ENCODE measurements at places on chromosomes 3 and 15.

GRCh38 chr15:46768287-46768686, 949.0 kb upstream of the SEMA6D start:
- DNase-seq: no peak
- H3K4me1 ChIP-seq: no peaks in the 10 kb centered on the region
- no peaks in the 10 kb centered on the region for H3K36me3 ChIP-seq
- H3K27me3 ChIP-seq: no peaks in the 10 kb centered on the region
- no peak overlapping the region for H3K4me3 ChIP-seq

DNA sequence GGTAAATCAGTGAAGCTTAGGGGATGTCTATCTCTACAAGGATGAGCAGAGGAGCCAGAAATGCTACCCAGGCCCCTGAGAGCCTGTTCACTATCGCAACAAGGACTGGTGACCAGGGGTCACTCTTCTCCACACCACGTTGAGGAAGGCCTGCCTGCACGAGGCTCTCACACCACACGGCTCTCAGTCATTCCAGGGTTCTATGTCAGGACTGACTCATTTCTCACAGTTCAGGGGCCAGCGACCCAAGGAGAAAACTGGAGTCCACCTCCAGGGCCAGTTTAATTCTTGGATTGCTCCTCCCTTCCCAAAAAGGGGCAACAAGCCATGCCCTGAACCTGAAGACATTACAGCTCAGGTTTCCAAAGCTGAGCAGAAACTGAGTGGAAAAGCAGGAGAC, 33.9 kb downstream of the ANP32A start:
- DNase-seq: no peak
- no peaks in the 10 kb centered on the region for H3K36me3 ChIP-seq
- H3K4me3 ChIP-seq: no peak overlapping the region
- H3K4me1 ChIP-seq: peaks cover 69% of the 10 kb centered on the region
- no peaks in the 10 kb centered on the region for H3K27me3 ChIP-seq

DNA sequence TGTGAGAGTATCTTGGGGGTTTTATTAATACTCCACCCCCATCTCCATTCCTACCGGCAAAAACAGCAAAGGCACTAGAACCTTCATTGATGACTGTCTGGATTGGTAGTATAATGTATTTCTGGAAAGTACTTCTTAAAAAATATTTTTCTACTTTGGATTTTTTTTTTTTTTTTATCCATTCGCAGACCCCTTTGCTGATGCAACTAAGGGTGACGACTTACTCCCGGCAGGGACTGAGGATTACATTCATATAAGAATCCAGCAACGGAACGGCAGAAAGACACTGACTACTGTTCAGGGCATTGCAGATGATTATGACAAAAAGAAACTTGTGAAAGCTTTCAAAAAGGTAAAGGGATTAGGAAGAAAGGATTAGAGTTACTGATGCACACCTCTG, 1.2 kb downstream of the EIF1B start:
- no peaks in the 10 kb centered on the region for H3K27me3 ChIP-seq
- H3K27ac ChIP-seq: peak overlapping the region; percentile 99
- peaks cover 31% of the 10 kb centered on the region for H3K4me1 ChIP-seq
- H3K36me3 ChIP-seq: peaks cover 44% of the 10 kb centered on the region
- peak; percentile 9 for DNase-seq

- peak overlapping the region; percentile 78 for H3K4me3 ChIP-seq
- H3K36me3 ChIP-seq: no peaks in the 10 kb centered on the region
- H3K27me3 ChIP-seq: peaks cover 50% of the 10 kb centered on the region
- no peak overlapping the region for H3K27ac ChIP-seq
- peaks cover 19% of the 10 kb centered on the region for H3K4me1 ChIP-seq
- DNase-seq: no peak
These were observed 854 bp upstream of the COL8A1 start for GRCh38 chr3:99637368-99638111.

DNA sequence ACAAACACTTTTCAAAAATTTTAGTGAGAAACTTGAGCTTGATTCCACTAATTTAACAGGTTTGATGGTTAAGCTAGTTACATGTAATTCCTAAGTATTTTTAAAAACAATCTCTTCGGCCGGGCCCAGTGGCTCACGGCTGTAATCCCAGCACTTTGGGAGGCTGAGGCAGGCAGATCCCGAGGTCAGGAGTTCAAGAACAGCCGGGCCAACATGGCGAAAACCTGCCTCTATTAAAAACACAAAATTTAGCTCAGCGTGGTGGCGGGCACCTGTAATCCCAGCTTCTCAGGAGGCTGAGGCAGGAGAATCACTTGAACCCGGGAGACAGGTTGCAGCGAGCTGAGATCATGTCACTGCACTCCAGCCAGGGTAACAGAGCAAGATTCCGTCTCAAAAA, 25.3 kb downstream of the TRA2B start:
- no peaks in the 10 kb centered on the region for H3K27me3 ChIP-seq
- peak overlapping the region; percentile 28 for H3K4me3 ChIP-seq
- no peak for DNase-seq
- H3K4me1 ChIP-seq: no peaks in the 10 kb centered on the region
- H3K36me3 ChIP-seq: peaks cover 37% of the 10 kb centered on the region
- no peak overlapping the region for H3K27ac ChIP-seq

DNA sequence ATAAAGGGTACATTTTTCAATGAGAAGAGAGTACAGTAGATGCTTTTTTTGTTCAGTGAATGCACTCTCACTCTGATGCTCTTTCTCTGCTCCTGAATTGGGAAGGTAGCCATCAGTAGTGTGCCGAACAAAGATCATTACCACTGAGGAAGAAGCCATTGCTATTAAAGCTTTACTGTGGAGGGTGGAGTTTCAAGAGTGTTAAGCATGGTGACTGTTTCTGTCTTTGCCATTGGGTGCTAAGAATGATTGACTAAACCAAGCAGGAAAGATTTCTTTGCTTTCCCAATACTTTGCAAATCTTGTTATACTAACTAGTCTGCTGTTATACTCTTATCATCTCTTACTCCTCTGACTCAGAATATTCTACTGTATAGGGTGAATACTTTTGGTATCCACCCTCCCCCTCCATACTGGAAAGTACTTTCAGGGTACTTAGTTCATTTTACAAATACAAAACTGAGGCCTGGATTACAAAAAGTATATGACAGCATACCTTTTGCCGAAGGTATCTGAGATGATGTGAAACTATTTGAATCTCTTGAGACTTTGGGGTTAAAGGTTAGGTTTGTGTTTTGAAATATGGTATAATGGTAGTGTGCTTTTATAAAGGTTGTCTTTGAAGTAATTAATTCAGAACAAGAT, 1.7 kb downstream of the RAB11A start:
- H3K4me3 ChIP-seq: peak overlapping the region; percentile 96
- H3K27ac ChIP-seq: peak overlapping the region; percentile 100
- H3K36me3 ChIP-seq: no peaks in the 10 kb centered on the region
- H3K4me1 ChIP-seq: peaks cover 26% of the 10 kb centered on the region
- no peak for DNase-seq

DNA sequence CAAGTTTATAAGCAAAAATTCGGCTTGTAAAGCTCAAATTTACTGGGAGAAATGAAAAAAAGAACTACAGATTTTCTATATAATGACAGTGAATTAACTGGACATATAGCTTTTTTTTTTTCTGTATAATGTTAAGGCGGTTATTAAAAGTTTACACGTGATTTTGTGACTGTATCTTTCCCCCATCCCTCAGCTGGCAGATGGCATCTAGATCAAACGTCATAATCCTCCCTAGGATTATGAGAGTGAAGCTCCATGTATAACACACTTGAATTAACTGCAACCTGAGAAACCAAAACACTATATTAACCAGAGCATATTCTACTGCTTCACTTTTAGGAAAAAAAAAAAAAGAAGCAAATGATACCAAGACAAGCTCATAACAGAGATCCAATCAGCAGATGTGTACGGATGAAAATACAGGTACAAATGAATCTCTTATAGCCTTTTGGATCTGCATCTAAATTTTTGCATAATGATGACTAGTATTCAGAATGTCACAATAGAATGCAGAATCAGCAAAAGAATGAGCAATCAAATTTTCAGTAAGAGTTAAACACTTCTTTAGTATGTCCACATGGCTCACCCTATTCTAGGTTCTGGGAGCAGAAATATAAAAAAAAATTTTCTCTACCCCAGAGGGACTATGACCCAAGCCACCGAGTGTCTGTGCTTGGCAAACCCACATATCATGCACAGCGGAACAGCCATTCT, 12.4 kb downstream of the MOBP start:
- no peaks in the 10 kb centered on the region for H3K36me3 ChIP-seq
- H3K27me3 ChIP-seq: no peaks in the 10 kb centered on the region
- DNase-seq: no peak
- no peak overlapping the region for H3K27ac ChIP-seq
- H3K4me1 ChIP-seq: no peaks in the 10 kb centered on the region
